ENCODE measurements at places on chromosomes 7 and 10. TPM values are rescaled to one million over a fixed set of nuclear protein-coding genes. Genes with fewer than 3 reads are reported as not detected.

The CHN2 gene
- total RNA-seq, result 0.53 TPM

The TMEM213 gene
- not detected for total RNA-seq

The PHKG1 gene
- total RNA-seq, result 0.49 TPM

The LIPJ gene
- total RNA-seq, result not detected

The ADAM8 gene
- 2.7 TPM for total RNA-seq

The CYP2C8 gene
- total RNA-seq, result not detected

The GATA3 gene
- 4.8 TPM for total RNA-seq

The PILRB gene
- 22.1 TPM for total RNA-seq

The GLI3 gene
- 0.45 TPM for total RNA-seq

The UPK3BL1 gene
- total RNA-seq, result 6.7 TPM

The MYOZ1 gene
- total RNA-seq, result 0.05 TPM

The NXPH1 gene
- total RNA-seq, result not detected

The DGKB gene
- total RNA-seq, result not detected

The ENTPD1 gene
- 0.16 TPM for total RNA-seq

The POP7 gene
- total RNA-seq, result 92.9 TPM

The TMEM270 gene
- total RNA-seq, result 0.21 TPM

The OR2A12 gene
- total RNA-seq, result not detected

The HOXA4 gene
- 1.6 TPM for total RNA-seq

The TMEM273 gene
- total RNA-seq, result not detected

The ANKRD26 gene
- 2.9 TPM for total RNA-seq

The UCMA gene
- not detected for total RNA-seq

The SPDYE11 gene
- not detected for total RNA-seq

The TMEM140 gene
- 0.64 TPM for total RNA-seq

The SPDYE16 gene
- not detected for total RNA-seq

The ZNF107 gene
- total RNA-seq, result 3.9 TPM

The SLK gene
- 33.2 TPM for total RNA-seq

The HABP2 gene
- 0.14 TPM for total RNA-seq

The TES gene
- total RNA-seq, result 58.5 TPM

The LBX1 gene
- total RNA-seq, result not detected

The CHRM2 gene
- total RNA-seq, result not detected

The CDC14C gene
- total RNA-seq, result not detected

The C10orf143 gene
- total RNA-seq, result 0.66 TPM

The H2BK1 gene
- not detected for total RNA-seq

The DYNC1I1 gene
- 0.13 TPM for total RNA-seq

The ELMO1 gene
- 4.0 TPM for total RNA-seq

The PROSER2 gene
- 30.9 TPM for total RNA-seq

The TAX1BP1 gene
- total RNA-seq, result 75.1 TPM
